ENCODE measurements at places on chromosomes 11 and 22.
A peak's percentile ranks its signal among the peaks of the same experiment; 100 is the strongest.

DNA sequence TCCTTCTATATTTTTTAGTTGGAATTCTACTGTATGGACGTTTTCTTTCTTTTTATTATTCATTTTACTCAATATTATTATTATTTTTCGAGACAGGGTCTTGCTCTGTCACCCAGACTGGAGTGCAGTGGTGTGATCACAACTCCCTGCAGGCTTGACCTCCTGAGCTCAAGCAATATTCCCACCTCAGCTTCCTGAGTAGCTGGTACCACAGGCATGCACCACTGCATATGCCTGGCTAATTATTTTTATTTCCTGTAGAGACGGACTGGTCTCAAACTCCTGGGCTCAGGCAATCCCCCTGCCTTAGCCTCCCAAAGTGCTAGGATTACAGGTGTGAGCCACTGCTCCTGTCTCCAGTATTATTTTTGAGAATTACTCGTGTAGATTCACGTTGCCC lies 34.0 kb upstream of the CCDC134 start:
- DNase-seq, result no peak

GRCh38 chr11:15826826-15827225 lies 529.5 kb downstream of the SOX6 start:
- no peak for DNase-seq

- no peak for DNase-seq
Measured at GRCh38 chr22:31639436-31640039, 22.5 kb downstream of the PISD start.

GRCh38 chr11:65558002-65558929 lies at the start of gene LTBP3:
Gene LTBP3, minus strand, starts transcription at chr11:65558359. Its CDS starts 400 bp downstream, at chr11:65557959.
- no peak for DNase-seq

GRCh38 chr11:74233683-74234082 lies 62.6 kb downstream of the PPME1 start:
- DNase-seq, result no peak

GRCh38 chr11:46114378-46114777 lies 6.9 kb downstream of the PHF21A start:
- DNase-seq, result no peak

DNA sequence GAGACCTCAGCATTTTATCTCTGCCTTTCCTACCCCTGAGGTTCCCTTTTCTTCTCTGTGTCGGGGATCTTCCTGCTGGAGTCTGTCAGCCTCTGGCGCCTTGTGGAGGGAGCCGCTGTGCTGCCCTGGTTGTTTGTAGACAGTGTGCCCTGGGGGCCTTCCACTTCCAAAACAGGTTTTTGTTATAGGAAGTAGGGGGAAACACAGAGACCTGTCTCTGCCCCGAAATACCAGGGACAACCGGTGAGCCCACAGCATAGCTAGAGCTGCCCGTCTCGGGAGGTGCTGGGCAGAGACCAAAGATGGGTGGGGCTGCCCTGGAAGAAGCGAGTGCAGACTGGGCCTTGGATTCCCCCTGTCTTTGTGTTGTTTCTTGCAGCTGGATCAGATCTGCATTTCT lies 8.0 kb downstream of the NCAPH2 start:
- no peak for DNase-seq

GRCh38 chr11:23310276-23310675 lies 450.0 kb upstream of the CCDC179 start:
- DNase-seq, result no peak

DNA sequence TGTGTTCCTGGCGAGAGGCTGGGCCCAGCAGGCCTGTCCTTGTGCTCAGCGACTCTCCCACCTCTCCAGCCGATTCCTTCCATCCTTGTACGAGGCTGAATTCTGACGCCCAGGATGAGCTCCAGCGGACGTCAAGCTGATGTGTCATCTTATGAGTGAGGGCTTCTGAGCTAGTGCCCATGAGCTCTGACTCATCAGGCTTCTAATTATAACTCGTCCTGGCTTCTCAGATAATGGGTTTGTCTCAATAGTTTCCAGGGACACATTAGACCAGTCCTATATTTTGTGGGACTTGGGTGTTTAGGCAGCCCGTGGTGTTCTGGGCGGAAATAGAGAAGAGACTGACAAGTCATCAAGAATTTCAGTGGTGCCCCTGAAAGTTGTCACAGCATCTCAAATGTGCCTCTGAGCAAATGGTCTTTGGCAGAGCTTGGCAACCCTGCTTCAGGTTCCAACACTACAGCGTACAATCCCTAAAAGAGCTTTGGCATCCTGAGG lies 108.2 kb upstream of the CD44 start:
- no peak for DNase-seq

- no peak for DNase-seq
Measured at GRCh38 chr11:125157953-125158680, 6.4 kb upstream of the PKNOX2 start.

GRCh38 chr11:72932132-72932570 lies 117.9 kb downstream of the ATG16L2 start:
- no peak for DNase-seq

DNA sequence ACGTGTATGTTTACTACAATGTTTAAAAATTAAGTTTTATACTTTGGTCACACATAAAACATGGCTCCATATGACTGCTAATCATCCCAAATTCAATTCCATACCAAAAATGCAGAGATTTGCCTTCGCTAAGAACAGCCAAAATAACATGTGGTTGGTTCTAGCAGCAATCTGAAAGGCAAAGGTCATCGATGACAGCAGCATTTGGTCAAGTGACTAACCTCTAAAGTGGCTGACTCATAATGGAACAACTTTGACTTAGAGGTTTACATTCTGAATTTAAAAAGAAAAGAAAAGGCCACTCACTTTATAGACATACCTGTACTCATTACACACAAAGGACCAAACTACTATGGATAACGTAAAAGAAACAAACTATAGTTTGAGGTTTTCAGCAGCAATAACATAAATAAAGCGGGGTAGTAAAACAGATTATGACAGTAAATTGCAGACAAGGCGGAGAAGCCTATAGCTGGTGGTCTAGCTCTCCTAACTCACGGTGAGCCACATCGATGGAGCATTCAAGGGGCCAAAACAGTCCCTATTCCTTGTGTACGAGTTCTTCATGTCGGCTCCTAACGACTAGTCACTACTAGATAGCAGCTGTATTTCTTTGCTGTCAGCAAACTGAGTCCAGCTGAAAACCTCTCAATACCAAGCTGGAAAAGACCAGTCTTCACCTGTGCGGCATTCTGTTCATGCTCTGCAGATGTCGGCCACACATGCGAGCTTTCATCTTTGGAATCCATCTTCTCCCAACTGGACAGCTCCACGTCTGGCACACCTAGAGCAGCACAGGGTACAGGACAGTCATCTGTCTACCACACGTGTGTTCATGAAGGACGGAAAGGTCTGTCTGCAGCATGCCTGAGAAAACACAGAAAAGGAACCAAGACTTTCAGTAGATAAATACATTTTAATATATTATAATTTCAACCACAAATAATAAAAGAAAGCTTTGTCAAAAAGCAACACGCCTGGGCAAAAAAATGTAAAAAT lies 42.1 kb downstream of the PRDM10 start:
- DNase-seq, result no peak

GRCh38 chr11:75759832-75760231 lies 8.7 kb upstream of the DGAT2 start:
- DNase-seq, result no peak

DNA sequence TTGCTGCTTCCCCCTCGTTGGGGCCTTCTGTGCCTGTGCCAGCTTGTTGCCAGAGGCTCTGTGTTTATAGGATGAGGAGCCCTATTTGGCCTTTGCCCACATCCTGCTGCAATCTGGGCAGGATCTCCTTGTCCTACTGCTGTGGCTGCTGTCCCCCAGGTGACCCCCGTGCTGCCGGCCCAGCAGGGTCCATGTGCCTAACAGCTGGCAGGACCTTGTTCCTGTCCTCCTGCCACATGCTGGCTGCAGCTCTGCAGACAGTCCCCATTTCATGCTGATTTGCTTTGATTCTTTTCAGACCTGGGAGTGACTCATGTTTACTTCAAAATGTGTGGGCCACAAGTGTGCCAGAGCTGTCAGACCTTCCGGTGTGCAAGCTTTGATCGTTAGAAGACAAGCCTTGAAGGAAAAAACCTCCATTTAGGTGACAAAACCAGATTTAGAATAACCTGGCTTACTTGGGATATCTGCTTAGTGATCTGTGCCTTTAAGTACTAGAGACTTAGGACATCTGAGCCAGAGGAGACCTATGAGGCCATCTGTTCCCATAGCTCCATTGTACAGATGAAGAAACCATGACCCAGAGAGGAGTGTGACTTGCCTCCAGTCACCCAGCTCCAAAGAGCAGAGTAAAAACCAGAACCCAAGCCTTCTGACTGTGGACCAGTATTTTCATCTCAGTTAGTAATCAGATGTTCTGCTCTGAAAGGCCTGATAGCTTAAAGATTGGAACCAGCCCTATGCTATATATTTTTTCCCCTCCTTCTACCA lies 11.1 kb downstream of the NAV2 start:
- peak; percentile 69 for DNase-seq

- no peak for DNase-seq
Measured at GRCh38 chr11:10864688-10865087, 6.8 kb upstream of the ZBED5 start.

DNA sequence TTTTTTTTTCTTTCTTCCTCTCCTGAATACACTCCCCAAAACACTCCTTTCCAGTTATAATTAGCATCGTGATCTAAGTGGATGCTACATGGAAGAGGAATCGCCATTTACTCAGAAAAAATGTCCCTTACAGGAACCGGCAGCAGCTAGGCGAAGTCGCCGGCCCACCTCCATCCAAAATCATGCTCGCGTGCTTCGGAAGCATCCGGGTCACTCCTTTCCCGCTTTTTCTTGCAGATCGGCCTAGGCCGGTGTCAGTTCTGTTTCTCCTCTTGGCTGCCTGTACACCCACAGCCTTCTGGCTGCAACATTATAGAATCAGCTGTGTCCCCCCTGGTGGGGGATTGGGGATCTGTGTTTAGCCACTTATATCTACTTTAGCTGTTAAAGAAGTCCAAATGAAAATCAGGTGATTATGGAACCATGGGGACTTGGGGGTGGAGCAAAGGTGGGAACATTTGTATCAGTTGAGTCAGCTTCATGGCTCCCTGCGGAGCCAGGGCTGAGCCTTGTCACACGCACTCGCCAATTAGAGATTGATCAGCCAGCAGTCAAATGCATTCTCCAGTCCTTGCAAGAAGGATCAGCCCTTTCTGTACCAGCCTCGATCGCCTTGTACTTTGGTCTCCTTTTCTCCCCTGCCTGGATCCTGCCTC lies 36.3 kb downstream of the ASRGL1 start:
- no peak for DNase-seq

DNA sequence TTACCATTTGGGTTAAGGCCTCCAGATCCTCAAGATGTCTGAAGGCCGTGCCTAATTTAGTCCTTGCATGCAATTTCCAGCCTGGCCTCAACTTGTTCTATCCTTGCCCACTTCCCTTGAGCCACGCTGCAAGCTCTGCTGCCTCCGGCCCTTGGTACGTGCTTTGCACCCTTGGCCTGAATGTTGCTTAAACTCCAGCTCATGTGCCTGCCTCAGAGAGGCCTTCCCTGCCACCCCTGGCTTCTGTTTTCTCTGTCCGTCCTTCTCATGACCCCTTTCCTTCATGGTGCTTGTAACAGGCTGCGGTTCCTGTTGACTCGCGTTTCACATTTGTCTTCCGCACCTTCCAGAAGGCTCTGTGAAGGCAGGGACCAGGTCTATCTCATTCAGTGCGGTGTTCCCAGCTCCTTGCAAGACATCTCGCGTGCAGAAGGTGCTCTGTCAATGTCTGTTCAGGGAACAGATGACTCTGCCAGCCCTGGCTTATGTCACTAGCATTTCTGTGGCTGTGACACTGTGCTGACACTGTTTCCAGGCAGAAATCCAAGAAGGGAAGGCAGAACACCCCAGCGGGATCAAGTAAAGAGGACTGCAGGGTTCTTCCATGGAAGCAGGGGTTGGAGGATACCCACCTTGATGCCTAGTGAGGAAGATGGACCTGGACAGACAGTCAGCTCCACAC lies 61.8 kb downstream of the FBLN1 start:
- DNase-seq, result no peak

DNA sequence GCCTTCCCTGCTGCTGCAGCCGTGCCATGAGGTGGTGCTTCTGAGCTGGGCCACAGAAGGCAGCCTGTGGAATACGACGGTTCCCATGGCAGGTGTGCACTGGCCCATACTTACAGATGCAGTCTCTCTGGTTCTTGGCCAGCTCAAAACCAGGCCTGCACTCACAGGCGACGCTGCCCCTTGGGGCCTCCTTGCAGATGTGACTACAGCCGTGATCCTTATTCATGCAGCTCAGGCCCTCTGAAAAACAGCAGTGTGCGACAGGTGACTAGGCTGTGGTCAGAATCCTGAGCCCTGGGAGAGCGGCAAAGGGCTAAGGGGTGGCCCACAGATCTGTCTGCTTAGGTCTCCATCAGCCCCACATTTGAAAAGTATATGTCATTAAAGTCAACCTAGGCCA lies 22.1 kb downstream of the SCUBE2 start:
- no peak for DNase-seq

GRCh38 chr11:28545536-28545935 lies 437.3 kb downstream of the METTL15 start:
- no peak for DNase-seq

DNA sequence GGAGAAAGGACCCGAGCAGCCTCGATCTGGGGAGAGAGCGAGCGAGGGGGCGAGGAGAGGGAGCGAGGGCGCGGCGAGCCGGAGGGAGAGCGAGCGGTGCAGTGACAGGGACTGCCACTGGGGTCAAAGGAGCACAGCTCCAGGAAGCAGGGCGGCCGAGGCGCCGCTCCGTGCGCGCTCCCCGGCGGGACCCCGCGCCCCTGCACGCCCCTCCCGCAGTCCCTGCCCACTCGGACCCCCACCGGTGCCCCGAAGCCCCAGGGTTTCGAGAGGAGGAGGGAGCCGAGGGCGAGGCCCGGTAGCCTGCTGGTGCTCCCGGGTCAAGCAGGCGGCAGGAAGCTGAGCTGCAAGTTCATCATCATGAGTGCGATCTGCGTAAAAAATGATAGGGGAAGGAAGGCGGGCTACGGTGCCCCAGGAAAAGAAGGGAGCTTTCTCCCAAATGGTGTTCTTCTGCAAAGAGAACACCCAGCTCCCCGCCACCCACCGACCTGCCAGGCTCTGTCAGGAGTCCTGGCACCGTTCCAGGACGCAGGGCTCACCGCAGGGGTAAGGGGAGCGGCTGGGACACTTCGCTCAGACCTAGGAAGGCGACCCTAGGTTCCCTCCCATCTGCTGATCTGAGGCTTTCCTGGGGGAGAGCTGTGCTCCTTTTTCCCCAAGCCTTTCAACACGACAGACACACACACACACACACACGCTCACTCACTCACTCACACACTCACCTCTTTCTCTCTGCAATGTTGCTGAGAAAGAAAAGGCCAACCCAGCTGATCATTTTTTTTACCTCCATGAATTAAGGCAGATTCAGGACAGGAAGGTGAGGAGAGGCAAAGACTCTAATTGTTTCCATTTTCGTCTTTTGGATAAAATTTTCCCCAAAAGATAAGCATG lies at the start of gene MPPED2:
MPPED2 (minus strand) TSS at position 103 of the 894 bp plus-strand sequence. CDS start 5,980 bp downstream, outside the sequence.
- no peak for DNase-seq

Measured in naive thymus-derived CD8-positive, alpha-beta T cell (primary cell).